T-helper 22 cell (primary cell): ENCODE measurements at places on chromosomes 13 and 19.

DNA sequence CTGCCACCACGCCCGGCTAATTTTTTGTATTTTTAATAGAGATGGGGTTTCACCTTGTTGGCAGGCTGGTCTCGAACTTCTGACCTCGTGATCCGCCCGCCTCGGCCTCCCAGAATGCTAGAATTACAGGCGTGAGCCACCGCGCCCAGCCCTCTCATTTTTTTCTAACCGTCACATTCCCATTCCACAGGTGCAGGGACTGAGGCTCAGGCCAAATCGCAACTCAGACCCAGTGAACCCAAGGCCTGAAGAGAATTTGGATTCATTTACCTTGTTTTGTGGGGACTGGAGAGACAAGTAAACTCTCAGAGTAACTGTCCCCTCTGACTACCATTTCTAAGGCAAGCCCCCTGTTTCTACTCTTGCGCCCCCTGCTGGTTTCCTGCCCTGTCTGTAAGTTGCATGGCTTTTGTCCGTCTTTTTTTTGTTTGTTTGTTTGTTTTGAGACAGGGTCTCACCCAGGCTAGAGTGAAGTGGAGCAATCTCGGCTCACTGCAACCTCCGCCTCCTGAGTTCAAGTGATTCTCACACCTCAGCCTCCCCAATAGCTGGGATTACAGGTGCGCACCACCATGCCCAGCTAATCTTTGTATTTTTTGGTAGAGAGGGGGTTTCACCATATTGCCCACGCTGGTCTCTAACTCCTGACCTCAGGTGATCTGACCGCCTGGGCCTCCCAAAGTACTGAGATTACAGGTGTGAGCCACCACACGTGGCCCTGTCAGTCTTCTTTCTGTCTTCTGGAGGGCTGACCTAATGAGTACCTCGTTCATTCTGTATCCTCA lies 2.3 kb upstream of the STRN4 start:
- peak; percentile 28 for DNase-seq

DNA sequence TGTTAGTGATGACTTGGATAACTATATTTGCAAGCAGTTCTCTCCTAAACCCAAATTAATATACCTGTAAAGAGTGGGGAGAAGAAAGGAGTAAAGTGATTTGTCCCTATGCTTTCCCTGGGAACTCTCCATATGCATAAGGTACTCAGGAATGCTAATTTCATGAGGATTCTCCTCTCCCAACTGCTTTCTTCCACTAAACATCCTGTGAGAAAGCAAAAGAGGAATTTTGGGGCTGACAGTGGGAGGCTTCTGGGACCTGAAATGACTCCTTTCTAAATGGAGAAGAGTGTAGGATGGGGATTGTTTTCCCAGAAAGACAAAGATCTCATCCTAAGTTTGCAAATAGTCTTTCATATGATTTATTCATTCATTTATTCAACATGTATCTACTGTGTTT lies 250.5 kb downstream of the TDRD3 start:
- no peak for DNase-seq

- DNase-seq, result no peak
Measured at GRCh38 chr19:15276620-15277215, 44.5 kb upstream of the EPHX3 start.

DNA sequence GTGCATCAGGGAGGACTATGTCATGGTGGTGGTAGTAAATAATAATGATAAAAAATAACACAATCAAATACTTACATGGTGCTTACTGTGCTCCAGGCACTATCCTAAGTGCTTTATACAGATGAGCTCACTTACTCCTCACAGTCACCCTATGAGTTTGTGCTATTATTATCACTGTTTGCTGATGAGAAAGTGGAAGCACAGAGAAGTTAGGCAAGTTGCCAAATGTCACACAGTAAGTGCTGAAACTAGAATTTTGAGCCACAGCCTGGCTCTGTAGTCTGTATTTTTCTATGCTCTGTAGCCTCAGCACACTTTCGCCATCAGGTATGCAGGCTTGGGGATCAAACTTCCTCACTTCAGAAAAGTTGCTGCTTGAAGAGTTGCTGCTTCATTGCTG lies 46.6 kb downstream of the HTR2A start:
- DNase-seq, result no peak

DNA sequence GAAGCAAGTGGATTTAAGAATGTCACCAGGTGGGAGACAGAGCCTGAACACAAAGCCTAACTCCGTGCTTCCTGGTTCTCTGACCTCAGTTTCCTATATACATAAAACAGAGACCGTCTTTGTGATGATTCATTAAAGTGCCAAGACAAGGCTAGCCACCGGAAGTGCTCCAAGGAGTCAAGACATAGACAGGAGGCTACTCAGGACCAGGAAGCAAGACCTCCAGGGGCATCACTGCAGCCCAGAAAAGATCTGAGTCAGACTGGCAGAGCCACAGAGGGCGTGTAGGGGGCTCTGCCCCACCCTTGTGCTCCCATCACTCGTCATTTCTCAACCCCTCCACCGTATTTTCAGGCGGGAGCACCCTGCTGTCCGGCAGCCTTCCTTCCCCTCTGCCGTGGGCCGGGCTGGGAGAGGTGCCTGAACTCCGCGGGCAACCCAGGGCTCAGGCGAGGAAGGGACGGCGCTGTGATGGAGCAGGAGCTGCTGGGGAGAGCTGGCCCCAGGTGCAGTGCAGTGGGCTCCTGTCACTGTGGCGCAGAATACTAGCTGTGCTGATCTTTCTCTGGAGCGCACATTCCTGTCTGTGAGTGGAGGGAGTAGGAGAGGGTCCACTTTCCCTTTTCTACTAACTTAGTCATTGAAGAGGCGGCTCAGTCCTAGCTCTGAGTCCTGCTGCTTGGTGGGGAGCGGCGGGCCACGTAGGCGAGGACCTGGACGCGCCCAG lies 134.7 kb upstream of the GPR12 start:
- no peak for DNase-seq
